Stimulated activated naive CD4-positive, alpha-beta T cell treated with Interleukin-2 at 50 U/mL for 16 hours (primary cell): ENCODE measurements at places on chromosomes 11 and 22.
A peak's percentile ranks its signal among the peaks of the same experiment; 100 is the strongest.

DNA sequence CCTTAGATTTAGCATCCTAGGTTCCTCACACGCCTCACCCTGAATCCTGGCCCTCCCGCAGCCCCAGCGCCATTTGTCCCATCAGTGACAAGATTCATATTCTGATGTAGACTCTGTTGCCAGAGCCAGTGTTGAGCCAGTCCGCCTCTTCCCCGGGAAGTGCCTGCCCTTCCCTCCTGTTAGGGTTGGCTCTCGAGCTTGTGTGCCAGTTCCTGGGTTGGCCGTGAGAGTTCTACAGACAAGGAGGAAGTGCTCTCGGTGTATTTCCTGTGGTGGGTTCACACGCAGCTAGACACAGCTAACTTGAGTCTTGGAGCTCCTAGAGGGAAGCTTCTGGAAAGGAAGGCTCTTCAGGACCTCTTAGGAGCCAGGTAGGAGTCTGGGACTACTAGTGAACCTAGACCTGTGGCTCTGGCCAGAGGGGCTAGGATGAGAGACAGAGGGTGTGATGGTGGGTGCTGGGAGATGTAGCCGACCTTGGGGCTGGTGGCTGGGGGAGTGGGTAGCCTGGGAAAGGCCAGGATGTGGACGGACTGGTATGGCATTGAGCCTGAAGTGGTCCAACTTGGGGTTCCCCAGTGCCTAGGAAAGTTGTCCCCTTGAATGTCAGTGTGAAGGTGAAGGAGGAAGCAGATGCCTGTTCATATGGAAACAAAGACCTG lies at the start of gene IL18BP:
Gene IL18BP, plus strand, starts transcription at position 261 of the 662 bp plus-strand sequence. CDS start 1,076 bp downstream, outside the sequence.
- peak; percentile 3 for DNase-seq

DNA sequence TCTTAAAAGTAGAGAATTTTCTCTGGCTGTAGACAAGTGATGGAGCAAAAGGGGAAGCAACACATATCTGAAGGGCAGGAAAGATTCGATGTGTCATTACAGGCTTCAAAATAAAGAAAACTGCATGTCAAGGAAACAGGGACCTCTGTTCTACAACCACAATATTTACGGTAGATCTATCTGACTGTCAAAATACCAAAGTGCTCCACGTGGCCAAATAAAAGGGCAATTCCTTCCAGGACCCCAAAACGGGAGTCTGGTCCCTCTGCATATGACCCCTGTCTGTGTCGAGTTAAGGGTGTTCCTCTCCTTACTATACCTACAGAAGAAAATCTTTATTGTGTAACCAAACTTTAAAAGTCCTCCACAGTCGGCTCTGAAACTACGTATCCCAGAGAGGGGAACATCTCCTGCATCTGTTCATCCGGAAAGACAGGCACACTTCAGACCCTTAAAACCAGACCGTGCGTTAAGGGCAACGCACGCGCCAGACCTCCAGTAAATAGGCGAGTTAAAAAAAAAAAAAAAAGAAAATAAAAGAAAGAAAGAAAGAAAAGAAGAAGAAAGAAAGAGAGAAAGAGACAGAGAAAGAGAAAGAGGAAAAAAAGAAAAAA lies 756 bp downstream of the CLNS1A start:
- no peak for DNase-seq

DNA sequence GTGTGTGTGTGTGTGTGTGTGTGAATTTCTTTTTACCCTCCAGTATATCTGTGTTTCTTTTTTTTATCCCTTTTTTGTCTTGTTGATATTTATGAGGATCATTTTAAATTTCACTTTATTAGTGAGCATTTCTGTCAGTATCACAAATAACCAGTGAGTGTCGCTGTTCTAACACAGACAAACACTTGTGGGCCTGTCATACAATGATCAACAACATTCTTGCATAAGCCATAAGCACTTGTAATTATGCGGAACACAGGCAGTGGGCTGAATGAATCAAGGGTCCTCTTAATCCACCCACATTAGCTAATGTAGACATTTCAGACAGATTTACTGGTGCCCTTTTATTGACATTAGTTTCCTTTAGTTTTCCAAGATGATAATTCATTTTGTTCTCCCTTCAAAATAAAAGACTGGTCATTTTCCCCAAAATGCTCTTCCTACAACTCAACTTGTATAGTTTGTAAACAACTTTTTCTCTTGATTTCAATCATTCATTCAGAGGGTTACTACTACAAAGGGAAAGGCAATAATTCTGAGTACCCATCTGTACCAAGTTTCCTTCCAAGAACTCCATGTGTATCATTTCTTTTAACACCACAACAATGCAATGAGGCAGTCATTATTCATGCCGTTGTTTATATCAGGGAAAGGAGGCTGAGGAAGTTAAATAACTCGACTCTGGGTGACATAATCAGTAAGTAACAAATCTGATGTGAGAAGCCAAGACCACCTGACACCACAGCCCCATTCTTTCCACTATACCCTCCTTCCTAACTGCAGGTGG lies 34.5 kb upstream of the ANO3 start:
- no peak for DNase-seq

GRCh38 chr11:46361283-46362155 lies 14.3 kb downstream of the DGKZ start:
- peak; percentile 61 for DNase-seq

DNA sequence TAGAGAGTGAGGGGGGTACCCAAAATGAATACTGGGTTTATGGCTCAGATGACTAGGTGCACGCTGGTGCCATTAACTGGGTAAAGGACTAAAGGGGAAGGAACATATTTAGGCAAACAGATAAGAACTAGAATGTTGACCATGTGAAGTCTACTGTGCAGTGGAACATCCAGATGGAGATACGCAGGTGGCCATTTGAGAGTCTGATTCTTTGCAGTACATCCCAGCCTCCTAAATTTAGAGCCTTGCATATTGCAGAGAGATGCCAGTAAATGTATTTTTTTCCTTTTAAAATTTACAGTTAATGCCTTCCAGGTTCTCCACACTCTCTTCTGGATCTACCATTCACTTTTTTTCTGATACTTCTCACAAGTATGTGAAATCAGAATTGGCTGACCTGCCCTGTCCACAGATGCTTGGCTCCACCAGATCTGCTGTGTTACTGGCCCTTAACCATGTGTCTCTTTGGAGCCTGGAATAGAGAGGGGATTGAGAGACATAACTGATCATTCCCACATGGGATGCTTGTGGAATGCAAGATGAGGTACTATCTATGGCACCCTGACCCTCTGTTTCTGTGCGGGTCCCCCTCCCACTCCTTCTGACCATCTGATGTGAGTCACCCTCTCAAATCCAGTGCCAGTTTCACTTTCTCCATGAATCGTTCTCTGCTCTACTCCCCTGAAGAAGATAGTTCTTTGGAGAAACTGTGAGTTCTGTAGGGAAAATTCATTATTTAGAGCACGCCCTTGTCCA lies 77.0 kb upstream of the NCAM1 start:
- DNase-seq, result no peak

DNA sequence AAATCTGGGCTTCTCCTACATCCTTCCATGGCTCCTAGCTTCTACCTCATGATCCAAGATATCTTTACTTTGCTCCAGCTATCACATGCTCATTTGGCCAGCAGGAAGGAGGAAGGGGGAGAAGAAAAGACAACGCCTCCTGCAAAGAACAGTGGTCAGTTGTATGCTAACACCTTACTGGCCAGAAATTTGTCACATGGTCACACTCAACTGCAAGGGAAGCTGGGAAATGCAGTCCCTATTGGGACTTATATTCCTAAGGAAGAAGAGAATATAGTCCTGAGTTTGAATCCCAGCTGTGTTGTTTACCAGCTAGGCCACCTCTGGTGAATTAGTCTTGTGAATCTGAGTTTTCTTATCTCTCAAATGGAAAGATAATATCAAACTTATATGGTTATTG lies 272.0 kb downstream of the BLID start:
- DNase-seq, result no peak

DNA sequence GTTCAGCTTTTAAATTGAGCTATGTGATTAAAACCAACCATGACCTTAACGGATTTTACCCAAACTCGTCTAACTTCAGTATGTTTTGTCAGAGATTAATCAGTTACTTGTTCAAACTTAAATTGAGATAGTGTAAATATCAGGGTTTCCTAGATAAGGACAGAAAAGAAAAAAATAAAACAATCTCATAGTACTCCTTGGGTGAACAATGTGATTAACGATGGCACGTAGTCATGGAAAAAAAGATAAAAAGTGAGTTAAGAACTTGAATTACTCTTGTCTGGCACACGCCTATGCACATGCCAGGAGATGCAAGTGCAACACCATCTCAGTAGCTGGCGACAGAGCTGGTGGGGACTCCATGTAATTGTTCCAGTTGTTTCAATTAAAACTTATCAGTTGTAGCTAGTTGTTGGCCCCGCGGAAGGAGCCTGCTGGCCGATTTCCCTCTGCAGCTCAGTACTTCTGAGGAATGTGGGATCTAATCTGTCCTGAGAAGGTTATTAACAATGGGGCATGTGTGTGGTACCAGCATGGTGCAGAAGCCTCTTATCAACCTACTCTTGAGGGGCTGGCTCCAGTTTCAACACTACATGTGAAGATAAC lies 3.0 kb downstream of the RASSF10 start:
- no peak for DNase-seq

GRCh38 chr11:68683536-68684384 lies 584 bp upstream of the GAL start:
- DNase-seq, result no peak

GRCh38 chr11:67466962-67467771 lies 1.9 kb downstream of the TMEM134 start:
- DNase-seq, result no peak

GRCh38 chr11:68358416-68358815 lies 46.0 kb downstream of the LRP5 start:
- no peak for DNase-seq
